ENCODE measurements at places on chromosomes 7 and 10.

DNA sequence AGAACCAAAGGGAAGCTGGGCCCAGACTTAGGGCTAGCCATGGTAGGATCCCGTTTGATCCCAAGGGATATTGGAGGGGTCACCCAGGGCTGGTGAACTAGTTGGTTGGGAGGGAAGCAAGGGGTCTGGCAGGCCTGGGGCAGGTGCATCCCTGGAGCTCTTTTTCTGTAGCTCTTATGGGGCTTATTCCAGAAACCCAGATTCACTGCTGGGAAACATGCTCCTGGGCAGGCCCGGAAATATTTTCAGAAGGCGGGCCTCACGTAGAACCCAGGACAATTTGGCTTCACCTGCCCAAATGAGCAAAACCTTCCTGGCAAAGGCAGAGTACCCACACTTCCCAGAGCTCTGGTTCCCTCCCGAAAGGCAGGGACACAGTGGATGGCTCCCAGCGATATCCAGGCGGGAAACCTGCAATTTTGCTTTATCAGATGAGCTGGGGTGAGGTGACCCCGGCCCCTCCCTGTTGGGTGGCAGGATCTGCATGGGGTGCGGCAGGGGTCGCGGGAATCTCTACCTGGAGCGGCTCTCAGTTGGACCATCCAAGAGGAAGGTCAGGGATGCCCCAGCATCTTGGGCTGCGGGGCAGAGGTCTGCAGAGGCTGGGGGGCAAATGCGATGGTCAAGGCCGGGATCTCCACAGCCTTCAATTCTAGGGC is 533.9 kb downstream of the TCERG1L start:
- H3K36me3 ChIP-seq = no peaks in the 10 kb centered on the region
- no peaks in the 10 kb centered on the region for H3K27me3 ChIP-seq
- no peaks in the 10 kb centered on the region for H3K4me1 ChIP-seq
- H3K4me3 ChIP-seq = no peak overlapping the region
- H3K27ac ChIP-seq = no peak overlapping the region

- DNase-seq = no peak
- H3K36me3 ChIP-seq = no peaks in the 10 kb centered on the region
- H3K4me1 ChIP-seq = no peaks in the 10 kb centered on the region
- no peaks in the 10 kb centered on the region for H3K27me3 ChIP-seq
- no peak overlapping the region for H3K27ac ChIP-seq
These were observed 56.8 kb upstream of the CD36 start for GRCh38 chr7:80581486-80582260.

DNA sequence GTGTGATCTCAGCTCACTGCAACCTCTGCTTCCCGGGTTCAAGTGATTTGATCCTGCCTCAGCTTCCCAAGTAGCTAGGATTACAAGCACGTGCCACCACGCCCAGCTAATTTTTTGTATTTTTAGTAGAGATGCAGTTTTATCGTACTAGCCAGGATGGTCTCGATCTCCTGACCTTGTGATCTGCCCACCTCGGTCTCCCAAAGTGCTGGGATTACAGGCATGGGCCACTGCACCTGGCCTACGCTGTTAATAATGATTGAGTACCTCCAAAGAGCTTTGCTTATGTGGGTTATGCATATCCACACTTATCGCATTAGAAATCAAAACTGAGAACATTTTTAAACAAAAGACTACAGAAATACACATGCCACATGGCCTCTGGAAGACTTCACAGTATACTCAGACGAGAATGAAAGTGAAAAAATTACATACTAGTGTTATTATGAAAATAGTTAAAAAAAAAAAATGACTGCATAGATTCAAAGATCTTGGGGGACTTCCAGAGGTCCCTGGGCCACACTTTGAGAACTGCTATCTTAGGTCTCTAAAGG is 25.4 kb downstream of the RPP38 start:
- no peak overlapping the region for H3K27ac ChIP-seq
- H3K27me3 ChIP-seq = no peaks in the 10 kb centered on the region
- DNase-seq = no peak
- H3K4me3 ChIP-seq = no peak overlapping the region
- H3K4me1 ChIP-seq = no peaks in the 10 kb centered on the region
- no peaks in the 10 kb centered on the region for H3K36me3 ChIP-seq

DNA sequence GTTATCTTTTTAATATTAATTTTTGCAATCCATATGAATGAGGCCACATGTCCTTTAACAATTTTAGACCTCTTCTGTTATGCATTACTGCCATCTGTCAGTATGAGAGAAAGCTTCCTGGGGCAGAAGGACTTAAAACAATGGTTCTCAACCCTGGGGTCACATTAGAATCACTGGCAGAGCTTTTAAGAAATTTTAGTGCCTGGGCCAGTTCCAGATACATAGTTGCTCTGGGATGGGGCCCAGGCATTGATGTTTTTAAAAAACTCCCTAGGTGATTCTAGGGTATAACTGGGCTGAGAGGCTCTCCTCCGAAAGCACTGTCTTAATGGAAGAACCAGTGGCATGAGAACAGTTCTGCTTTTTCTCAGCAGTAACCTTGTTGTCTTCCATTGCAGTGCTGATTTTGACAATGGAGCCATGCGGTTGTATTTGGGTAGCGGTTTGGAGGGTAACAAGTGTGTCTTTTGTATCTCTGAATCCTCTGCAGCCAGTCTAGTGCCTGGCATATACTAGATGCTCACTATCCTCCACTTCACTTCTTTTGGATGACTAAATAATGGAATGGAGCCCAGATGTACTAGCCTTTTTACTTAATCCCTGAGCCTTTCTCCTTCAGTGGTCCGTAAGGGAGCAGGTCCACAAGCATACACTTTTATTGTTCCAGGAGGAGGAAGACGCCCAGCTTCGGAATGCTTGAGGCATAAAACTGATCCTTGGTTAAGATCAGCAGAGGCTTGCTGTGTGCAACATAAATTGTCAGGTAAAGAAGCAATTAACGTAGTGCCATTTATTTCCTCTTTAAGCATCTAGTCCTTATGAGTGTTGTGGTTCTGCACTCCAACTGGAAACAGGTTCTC is 227.1 kb downstream of the AUTS2 start:
- H3K36me3 ChIP-seq = no peaks in the 10 kb centered on the region
- H3K4me3 ChIP-seq = no peak overlapping the region
- no peak for DNase-seq
- H3K27me3 ChIP-seq = no peaks in the 10 kb centered on the region

DNA sequence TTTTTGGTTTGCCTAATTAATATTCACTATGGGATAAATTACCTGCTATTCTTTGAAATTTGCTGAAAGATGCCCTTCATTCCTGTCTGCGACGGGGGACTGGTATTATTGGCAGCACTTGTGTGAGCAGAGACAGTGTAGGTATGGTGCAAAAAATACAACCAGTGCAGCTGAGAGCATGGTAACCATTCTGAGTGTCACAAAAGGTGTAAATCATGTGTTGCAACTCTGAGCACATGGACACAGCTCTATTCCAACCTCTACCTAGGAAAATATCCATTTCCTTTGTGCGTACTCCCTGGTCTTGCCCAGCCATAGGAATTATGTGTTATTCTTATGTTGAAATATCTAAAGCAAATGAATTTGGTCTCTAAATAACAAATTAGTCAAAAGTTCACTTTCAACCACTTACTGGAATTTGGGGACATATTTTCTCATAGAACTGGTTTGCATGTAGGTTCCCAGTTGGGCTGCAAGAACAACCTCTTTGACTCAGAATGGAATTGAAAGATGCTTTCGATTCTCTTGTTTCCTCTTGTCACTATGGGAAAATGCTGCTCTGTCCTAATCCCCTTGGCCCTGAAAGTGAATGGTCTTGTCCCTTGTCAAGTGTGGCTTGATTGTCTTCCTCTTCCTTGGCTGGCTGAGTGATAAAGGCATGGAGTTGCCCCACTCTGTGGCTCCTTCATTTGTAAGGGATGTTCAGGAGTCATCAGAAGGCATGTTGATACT is 57.0 kb downstream of the CELF2 start:
- H3K27me3 ChIP-seq = peaks cover 1% of the 10 kb centered on the region
- no peak overlapping the region for H3K4me3 ChIP-seq
- no peaks in the 10 kb centered on the region for H3K36me3 ChIP-seq

DNA sequence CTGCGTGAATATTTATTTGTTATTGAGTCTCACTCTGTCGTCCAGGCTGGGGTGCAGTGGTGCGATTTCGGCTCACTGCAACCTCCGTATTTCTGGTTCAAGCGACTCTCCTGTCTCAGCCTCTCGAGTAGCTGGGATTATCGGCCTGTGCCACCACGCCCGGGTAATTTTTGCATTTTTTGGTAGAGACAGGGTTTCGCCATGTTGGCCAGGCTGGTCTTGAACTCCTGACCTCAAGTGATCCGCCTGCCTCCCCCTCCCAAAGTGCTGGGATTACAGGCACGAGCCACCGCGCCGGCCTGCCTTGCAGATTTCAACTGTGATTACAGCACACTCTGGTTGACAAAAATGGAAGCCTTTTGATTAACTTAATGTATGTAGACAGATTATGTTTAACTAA is 730.0 kb upstream of the VSTM2A start:
- H3K27me3 ChIP-seq = no peaks in the 10 kb centered on the region
- H3K36me3 ChIP-seq = no peaks in the 10 kb centered on the region
- no peak overlapping the region for H3K4me3 ChIP-seq
- no peak for DNase-seq
- no peaks in the 10 kb centered on the region for H3K4me1 ChIP-seq
- H3K27ac ChIP-seq = no peak overlapping the region

- DNase-seq = no peak
- H3K4me3 ChIP-seq = peak within 1 kb of the TSS; percentile 81
- H3K4me1 ChIP-seq = 0 out of 2 replicates have a peak, but pooled peaks cover 2% of the 10 kb centered on the region
- peak within 1 kb of the TSS; percentile 71 for H3K27ac ChIP-seq
- H3K27me3 ChIP-seq = no peaks in the 10 kb centered on the region
These were observed at the start of gene IFT22 for GRCh38 chr7:101321491-101322401. TSS of gene IFT22 (minus strand) at chr7:101321812. CDS start at chr7:101321709, 103 bp downstream.

DNA sequence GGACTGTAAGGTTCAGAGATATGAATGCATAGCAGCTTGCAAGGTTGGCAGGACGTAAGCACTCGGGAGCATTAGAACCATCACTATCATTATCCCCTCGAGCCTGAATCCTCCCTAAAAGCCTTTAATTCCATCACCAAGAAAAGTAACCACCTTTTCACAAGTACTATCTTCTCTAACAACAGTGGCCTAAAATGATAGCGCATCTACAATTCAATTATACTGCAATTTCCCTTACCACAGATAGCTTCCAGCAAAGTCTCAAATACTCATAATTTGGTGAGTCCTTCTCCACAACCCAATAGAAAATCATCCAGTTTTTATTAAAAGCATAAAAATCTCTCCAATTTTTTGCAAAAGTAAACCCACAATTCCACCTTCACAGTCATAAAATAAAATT is 42.0 kb downstream of the COL1A2 start:
- no peak overlapping the region for H3K27ac ChIP-seq
- no peak overlapping the region for H3K4me3 ChIP-seq

- peaks cover 8% of the 10 kb centered on the region for H3K4me1 ChIP-seq
- peaks cover 6% of the 10 kb centered on the region for H3K36me3 ChIP-seq
- H3K27ac ChIP-seq = no peak overlapping the region
These were observed 29.0 kb downstream of the CUL1 start for GRCh38 chr7:148727501-148728278.

- H3K36me3 ChIP-seq = no peaks in the 10 kb centered on the region
- no peak overlapping the region for H3K4me3 ChIP-seq
- no peaks in the 10 kb centered on the region for H3K27me3 ChIP-seq
- DNase-seq = no peak
These were observed 116.5 kb upstream of the EEPD1 start for GRCh38 chr7:36036590-36036989.

- DNase-seq = no peak
- no peaks in the 10 kb centered on the region for H3K36me3 ChIP-seq
- H3K27ac ChIP-seq = no peak overlapping the region
- no peak overlapping the region for H3K4me3 ChIP-seq
- no peaks in the 10 kb centered on the region for H3K27me3 ChIP-seq
- peaks cover 8% of the 10 kb centered on the region for H3K4me1 ChIP-seq
These were observed 4.6 kb upstream of the TMEM184A start for GRCh38 chr7:1560620-1561031.

DNA sequence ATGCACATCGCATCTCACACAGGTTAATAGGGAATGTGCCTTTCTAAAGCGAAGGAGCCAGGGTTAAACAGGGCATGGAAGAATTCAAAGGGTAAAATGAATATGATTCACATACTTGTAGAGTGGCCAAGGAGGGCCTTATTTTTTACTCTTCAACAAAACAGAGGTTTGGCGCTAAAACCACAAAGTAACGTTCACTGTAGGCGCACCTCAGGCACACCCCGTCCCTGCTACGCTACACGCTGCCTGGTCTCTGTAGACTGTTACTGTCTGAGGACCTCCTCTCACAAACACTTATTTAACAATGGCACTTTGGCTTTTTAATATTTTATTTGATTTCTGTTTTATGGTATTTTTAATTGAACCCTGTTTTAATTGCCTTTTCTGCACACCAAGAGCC is 462.1 kb upstream of the GALNT17 start:
- no peak overlapping the region for H3K27ac ChIP-seq
- H3K4me3 ChIP-seq = no peak overlapping the region
- DNase-seq = no peak
- no peaks in the 10 kb centered on the region for H3K4me1 ChIP-seq

DNA sequence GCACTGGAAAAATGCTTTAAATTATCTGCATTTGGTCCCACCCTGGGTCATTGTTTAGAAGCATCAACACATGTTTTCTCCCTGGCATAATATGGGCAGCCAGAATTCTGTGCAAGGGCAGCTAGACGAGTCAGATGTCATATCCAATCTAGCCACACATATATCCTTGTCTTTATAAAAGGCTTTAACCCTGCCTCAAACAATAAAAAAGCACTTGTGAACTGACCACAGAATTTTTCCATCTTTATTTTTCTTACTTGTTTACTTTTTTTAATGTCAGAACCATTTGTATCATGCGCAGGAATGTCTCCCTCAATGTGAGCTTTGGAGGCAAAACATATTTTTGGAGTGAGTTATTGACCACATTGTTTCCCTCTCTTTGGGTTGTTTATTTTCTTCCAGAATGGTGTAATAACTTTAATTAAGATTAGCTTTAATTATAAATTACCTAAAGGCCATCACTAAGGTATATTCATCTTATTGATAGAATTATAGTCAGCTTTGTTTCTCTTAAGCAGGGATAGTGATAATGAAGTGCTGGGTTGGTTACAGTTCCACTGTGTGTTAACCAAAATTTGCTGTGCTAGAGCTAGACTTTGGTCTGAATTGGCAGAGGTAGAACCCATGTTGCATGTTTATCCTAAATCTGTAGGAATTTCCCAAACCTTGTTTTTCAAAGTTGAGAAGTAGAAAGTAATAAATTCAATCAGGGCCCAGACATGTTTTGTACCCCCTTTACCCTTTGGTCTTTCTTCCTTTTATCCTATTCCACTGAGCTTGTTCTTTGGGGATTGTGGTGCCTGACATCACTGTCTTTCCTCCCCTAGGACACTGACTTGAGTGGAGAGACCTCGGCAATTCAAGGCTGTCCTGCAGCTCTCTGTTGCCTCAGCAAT is 1078.4 kb downstream of the KCNMA1 start:
- no peaks in the 10 kb centered on the region for H3K36me3 ChIP-seq
- no peak for DNase-seq
